ENCODE measurements at places on chromosomes 2 and 18.
A peak's percentile ranks its signal among the peaks of the same experiment; 100 is the strongest.

GRCh38 chr2:216606551-216607276 lies 26.5 kb upstream of the IGFBP2 start:
- DNase-seq, result no peak

- DNase-seq, result no peak
These were observed 90.7 kb upstream of the ITGA6 start for GRCh38 chr2:172336681-172337080.

GRCh38 chr2:219457784-219458369 lies 23.2 kb downstream of the SPEG start:
- DNase-seq, result no peak

DNA sequence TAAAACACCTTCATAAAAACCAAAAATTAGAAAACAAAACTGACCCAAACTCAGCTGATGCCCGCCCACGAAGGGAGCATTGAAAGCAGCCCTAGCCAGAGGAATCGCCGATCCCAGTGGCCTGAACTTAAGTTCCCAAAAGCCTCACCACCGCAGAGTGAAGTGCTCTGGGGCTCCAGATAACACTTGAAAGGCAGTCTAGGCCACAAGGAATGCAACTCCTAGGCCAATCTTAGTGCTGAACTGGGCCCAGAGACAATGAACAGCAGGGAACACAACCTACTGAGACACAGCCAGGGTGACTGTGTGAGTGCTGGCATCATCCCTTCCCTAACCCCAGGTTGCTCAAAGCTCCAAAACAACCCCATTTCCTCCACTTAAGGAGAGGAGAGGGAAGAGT lies 59.6 kb upstream of the CHN1 start:
- DNase-seq, result no peak

- DNase-seq, result peak; percentile 22
These were observed 30.2 kb upstream of the RIOK3 start for GRCh38 chr18:23422751-23423418.

DNA sequence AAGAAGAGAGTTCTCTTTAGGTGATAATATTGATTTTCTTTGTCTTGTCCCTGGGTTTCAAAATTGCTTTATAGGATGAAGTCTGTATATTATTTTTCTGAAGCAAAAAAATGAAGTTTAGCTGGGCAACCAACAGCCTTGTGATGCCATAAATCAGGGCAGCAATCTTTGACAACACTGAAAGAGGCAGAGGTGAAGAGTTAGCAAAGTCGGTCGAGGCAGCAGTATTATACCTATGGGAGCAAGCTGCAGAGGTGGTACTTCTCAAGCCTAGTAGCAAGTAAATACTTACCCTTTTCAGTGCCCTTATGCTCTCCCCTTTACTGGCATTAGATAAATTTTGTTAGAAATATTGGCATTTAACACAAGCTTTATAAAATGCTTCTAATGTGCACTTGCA lies 92.9 kb downstream of the NETO1 start:
- DNase-seq, result no peak

DNA sequence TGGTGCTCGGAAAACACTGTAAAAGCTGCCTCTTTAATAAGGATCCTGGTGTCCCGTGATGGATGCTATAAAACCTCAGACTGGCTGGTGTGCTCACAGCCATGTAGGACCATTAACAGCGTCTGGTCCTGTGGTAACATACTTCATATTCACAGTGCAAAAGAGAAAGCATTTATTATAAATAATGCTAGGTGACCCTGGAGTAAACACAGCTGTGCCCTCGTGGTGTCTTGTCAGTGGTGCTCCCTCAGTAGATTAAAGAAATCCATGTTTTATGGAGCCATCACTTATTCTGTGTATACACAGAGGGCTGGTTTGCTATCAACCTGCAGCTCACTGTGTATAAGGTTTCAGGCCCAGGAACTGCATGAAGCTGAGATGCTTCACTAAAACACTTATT lies 106.9 kb downstream of the CDK15 start:
- no peak for DNase-seq

DNA sequence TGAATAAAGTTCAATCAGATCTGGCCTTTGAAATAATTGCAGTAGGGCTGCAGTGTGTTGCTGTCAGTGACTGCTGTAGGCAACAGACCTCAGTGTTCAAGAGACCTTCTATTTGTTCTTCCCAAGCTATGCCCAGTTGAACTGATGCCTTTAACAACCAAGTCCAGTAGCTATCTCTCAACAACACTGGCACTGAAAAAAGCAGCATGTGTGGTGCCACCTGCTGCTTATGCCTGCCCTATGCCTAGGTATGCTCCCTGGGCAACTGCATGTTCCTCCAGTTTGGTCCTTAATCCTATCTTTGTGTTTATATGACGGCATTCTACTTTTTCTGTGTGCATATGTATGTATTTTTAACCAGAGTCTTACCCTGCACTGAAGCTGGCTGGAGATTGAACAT lies 523.9 kb upstream of the MEX3C start:
- no peak for DNase-seq

DNA sequence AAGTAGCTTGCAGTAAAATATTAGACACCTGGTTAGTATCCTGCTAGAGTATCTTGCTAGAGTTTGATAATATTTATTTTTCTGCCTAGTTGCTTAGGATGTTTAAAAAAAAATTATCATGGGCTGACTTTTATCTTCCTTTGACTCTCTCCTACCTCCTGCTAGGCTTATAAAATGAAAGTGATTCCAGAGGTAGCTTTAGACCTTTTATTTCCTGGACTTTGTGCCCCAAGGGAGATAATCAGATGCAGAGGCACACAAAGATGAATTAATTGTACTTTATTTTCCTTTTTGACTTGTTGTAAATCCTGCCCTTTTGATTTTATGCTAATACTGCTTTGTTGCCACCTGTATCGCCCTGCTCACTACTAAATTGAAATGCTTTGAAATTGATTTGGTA lies 130.7 kb downstream of the WDSUB1 start:
- no peak for DNase-seq

- DNase-seq, result no peak
These were observed 813.3 kb downstream of the CNTNAP5 start for GRCh38 chr2:124838406-124838805.

GRCh38 chr2:20200697-20201555 lies 24.0 kb downstream of the SDC1 start:
- DNase-seq, result no peak

All from activated B cell treated with CpG ODN at 0.5 μM for 24 hours (primary cell).